ENCODE measurements at places on chromosomes 12 and 14.
A peak's percentile ranks its signal among the peaks of the same experiment; 100 is the strongest.

DNA sequence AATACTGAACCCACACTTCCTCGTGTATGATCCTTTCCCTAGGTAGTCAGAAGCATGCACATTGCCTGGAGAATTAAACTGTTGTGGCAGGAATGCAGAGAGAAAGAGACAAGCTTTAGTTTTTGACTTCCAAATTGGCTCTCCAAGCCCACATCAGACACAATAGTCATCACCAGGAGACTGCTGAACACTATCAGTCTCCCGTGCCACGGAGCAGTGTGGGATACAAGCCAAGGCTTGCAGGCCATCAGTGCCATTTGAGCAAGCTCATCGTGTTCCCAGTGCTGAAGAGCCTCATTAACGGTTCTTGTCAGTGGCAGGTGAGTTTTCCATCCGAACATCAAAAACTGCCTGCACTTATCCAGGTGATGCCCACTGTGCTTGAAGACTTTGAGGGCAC, 410.8 kb downstream of the NAV3 start:
- no peak for DNase-seq

- no peak for DNase-seq
These were observed 33.2 kb downstream of the LRIG3 start for GRCh38 chr12:58887068-58887467.

DNA sequence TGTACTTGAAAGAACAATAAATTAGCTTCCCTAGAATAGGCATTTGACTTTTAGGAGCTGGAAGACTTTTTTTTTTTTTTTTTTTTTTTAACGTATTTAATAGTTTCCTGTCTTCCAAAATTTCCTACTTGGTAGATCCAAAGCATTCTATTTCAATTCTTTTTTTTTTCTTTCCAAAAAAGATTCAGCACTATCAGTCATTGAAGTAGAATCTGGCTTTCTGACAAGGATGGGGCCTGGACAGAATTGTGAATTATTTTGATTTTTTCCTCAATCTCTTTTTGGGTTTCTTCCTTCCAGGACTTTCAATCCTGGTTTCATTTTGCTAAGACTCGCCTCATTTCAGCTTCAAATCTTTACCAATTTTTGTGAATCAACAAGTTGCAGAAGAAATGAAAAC, 21.2 kb downstream of the GNG2 start:
- DNase-seq, result no peak

DNA sequence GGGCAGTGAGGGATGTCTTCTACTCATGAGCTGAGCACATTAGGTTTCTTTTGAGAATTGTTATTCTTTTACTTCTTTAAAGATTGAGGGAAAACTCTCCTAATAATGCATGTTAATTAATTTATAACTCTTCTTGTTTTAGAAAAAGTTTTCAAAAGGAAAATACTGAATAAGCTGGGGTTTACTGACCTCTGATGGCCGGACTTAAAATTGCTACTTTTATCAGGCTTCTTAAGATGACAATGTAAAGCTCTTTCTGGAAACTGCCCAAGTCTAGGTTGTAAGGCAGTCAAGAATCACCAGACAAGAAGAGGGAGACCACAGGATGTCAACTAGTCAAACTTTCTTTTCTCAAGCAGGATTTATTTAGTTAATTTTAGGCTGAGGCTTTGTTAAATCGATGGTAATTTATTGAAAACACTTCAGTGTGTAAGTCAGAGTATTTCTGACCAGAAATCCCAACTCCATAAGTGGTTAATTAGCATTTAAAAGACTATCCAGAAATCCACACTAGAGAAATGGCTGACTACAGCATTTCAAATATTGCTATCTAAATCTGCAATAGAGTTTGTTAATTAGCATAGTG, 82.1 kb downstream of the AVPR1A start:
- DNase-seq, result no peak

DNA sequence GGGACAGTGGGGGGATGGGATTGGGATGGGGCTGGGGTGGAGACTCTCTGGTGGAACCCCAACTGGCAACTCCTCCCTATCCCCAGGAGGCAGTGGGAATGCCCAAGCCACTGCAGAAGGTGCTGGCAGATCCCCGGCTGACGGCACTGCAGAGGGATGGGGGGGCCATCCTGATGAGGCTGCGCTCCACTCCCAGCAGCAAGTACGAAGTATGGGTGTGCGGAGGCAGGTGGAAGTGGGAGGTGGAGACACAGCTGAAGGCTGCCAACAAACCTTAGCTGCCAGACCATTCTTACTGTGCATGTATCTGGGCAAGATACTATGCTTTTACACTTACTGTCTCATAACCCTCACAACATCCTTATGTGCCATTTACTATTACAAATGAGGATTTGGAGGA, 8.2 kb downstream of the ARHGEF40 start:
- no peak for DNase-seq

DNA sequence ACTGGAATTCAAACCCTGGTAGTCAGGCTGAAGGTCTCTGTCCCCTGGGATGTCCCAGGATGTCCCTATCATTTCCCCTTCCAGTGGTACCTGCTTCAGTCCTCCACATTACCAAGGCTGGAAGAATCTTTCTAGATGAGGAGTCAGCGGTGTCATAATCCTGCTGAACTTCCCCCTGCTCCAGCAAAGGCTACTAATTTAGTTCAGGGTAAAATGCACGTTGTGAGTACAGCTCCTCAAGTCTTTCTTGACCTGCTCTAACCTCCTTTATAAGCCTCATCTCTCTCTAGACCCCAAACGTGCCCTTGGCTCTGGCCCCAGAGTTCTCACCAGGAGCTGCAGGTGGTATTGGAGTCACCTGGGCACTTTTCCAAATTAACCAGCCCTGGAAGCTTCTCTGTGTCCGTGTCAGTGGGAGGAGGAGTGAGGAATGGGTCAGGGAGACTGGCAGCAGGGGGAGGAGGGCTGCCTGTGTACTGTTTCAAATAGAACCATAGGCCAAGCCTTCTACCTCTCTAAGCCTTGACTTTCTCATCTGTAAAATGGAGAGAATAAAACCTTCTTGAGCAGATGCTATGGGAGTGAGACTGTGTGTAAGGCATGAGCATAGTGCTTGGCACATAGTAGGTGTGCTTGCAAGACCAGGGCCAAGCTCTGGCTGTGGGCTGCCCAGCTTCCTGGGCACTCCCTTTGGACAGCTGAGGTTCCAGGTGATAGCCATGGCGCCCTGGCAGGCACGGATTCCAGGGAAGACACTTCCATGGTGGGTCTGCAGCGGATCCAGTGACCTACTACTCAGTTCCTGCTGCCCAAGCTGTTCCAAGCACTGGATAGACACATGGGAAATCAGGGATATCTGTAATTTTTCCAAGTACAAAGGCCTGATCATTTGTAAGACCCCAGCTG, 24.5 kb downstream of the ASB2 start:
- no peak for DNase-seq

DNA sequence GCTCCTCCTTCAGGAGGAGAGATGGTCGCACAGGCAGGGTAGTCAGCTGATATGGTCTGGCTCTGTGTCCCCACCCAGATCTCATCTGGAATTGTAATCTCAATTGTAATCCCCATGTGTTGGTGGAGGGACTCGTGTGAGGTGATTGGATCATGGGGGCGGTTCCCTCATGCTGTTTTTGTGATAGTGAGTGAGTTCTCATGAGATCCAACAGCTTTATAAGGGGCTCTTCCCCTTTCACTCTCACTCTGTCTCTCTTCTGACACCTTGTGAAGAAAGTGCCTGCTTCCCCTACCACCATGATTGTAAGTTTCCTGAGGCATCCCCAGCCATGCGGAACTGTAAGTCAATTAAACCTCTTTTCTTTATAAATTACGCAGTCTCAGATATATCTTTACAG, 218.9 kb upstream of the TMTC1 start:
- DNase-seq, result no peak

DNA sequence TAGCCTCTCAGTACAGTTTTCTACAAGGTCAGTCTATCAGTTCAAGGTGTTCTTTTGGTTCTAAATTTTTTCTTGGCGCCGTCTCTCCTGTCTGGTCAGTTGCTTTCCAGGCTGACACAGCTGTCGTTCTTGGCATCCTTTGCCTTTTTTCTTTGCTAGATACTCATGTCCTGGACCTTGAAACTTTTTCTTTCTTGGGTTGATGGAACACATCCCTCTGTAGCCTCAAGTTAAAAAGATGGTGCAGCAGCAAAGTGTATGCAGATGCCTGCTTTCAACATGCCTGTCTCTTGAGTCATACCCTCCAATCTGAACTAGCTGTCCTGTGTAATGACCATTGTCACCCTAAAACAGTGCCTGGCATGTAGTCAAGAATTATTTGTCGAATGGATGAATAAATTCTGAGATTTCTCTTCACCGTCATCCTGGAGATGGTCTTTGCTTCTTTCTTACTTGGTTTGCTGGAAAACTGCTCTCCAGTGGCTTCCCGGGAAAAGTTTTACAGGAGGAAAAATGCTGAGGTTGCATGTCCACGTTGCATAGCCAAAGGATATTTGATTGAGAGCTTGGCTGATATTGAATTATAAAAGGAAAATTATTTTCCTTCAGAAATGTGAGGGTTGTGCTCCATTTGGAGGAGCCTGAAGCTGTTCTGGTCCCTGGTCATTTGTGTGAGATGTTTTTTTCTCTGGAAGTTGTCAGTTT, 4.6 kb downstream of the NYNRIN start:
- no peak for DNase-seq

DNA sequence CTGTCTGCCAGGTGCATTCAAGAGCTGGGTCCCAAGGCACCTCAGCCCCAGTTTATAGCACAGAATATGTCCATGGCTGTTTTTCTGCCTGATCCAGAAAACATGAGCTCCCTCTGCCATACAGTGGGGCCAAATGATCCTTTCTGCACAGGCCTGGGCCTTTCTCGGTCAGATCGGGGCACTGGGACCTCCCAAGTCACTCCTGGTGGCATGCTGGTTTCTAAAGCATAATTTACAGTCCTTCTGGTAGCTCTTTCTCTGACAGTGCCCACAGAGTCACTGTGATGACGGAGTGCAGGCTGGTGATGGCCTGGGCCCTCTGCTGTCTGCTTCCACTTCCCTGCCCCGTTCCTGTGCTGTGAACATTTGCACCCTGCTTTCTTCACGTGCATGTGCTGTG, 99.2 kb downstream of the ADGRD1 start:
- no peak for DNase-seq

GRCh38 chr14:60867503-60868172, 113.2 kb downstream of the TRMT5 start:
- DNase-seq, result no peak

GRCh38 chr14:93857081-93857480, 68.8 kb upstream of the PRIMA1 start:
- no peak for DNase-seq

DNA sequence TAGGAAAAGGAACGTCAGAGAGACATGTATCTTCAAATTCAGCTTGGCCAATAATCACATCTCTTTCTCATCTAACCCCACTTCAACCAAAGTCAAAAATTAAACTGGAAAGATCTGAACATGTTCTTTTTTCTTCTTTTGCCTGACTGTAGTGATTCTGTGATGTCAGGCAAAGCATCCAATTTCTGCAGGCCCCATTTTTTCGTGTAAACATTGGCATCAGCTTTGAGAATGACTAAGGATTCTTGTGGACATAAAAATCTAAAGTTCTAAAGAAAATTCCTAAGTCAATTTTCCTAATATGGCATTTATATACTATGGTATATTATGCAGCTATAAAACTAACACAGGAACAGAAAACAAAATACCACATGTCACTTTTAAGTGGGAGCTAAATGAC, 89.1 kb downstream of the STXBP6 start:
- DNase-seq, result no peak

- DNase-seq, result no peak
These were observed 39.2 kb upstream of the MAX start for GRCh38 chr14:65141523-65141922.

GRCh38 chr14:45048385-45048784, 35.5 kb upstream of the PRPF39 start:
- DNase-seq, result no peak

GRCh38 chr12:2681450-2682205, 113.1 kb upstream of the FKBP4 start:
- no peak for DNase-seq

GRCh38 chr14:58899317-58899713, 261.6 kb downstream of the DACT1 start:
- DNase-seq, result no peak

GRCh38 chr14:21169573-21169972, 13.7 kb upstream of the OR5AU1 start:
- no peak for DNase-seq

GRCh38 chr12:128807161-128807724, 16.5 kb downstream of the SLC15A4 start:
- DNase-seq, result no peak

GRCh38 chr14:62662811-62663455, 382.3 kb downstream of the KCNH5 start:
- no peak for DNase-seq

DNA sequence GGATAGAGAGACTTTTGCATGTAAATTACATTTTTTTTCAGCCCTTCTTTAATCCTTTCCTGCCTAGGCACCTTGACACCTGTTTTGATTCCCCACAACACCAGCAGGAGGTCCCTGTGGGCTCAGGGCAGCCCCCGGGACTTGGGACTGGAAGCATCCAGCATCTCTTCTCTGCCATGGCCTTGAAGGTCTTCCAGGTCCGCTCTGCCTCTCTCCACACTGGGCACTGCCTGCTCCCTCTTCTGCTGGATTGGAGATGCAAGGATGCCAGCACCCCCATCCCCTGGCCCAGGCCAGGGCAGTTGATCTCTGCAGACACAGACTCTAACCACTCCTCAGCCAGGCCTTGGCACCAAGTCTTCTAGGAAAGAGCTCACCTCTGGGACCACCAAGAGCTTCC, 134.5 kb upstream of the C14orf180 start:
- peak; percentile 31 for DNase-seq

DNA sequence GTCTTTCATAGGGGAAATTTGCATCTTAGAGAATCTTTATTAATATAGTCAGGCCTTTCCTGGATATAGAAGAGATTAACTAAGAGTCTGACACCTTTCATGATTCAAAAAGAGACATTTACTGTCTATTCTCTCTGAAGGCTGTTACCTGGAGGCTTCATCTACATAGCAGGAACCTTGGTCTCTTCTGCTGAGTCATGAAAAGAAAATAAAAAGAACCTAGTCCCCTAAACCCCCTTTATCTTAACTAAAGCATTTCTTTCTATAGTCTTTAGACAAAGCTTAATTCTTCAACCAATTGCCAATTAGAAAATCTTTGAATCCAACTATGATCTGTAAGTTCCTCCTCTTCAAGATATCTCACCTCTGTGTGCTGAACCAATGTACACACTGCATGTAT, 33.1 kb downstream of the RPS29 start:
- no peak for DNase-seq

DNA sequence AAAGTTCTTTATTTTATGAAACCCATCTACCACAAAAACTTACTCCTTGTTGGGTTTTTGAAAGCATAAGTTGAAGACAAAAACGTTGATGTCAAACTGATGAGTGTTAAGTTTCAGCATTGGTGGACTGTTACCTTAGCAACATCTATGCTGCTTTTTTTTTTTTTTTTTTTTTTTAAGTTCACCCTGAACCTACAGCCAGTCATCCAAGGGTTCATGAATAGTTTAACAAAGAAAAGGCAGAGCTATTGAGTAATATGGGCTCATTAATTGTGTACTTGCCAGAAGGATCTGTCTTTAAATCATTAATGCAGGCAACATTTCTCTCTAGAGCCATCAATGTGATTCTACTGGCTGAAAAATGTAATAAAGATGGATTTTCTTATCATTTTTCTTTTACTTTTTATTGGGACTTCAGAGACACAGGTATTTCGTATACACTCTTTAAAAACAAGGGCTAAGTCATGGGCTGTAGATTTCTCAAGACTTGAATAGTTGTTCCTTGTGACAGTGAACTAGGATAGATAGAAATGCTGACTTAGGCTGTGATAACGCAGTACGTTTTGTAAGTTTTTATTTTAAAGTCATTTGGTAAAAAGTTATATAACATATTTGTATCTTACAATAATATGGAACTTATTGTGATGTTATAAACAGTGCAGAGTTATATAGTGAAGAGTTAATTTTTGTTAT, at the start of gene PTPRQ:
PTPRQ (plus strand) TSS at position 262 of the 693 bp plus-strand sequence; CDS start at position 373, 111 bp downstream.
- DNase-seq, result no peak

- no peak for DNase-seq
These were observed 19.3 kb downstream of the ZNF641 start for GRCh38 chr12:48331399-48331798.

Measured in ascending aorta (tissue), 2 donors.